ENCODE measurements at places on chromosomes 4 and X.

DNA sequence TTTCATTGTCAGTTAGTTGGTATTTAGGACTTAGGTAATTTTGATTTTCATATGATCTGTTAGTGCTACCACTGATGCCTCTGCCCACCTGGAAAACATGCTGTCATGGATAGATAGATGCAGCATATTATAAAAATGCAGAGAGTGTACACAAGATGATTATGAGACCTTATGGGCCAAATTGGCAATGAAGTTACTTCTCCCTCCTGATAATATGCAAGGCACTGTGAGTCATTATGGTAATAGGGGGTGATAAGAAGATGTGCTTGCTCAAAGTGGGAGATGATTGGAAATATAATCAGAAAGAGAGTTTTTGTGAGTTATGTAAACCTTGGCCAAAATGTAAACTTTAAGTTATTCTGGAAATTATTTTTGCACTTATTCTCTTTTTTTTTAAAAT, 56.6 kb upstream of the RHOH start:
- DNase-seq = no peak

DNA sequence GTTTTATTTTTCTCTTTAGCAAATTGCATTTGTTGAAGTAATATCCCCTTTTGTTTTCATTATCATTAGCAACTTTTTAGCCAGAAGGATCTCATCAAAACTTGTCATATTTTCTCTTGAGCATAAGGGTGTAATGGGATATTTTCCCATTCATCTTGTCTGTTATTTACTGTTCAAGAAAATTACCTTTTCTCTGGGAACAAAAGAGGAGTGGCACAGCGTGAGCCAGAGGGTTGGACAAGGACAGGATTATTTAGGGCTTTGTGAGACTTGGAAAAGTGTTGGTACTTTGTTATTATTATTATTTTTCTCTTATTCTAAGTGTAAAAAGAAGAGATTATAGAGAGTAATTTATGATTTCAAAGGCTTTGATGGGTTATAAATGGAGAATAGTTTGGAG, 135.9 kb downstream of the PRKX start:
- DNase-seq = no peak

DNA sequence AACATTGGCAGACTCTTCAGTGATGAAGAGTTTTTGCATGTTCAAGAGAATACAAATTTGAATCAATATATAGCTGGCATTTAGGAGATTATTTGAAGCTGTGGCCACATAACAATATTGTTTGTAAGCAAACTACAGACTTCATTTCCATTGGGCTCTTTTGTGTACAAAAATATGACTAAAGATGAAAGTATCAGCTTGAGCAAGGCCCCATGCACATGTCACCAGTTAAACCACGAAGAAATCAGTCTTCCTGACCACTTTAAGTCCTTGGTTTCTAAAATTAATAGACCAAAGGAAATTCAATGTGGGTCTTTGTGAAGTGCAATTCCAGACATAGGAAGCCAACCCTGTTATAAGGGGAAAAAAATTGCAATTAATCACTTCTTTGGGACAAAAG, 1664.6 kb upstream of the ADGRL3 start:
- no peak for DNase-seq

- no peak for DNase-seq
Observed at GRCh38 chr4:2696423-2696822, 59.7 kb downstream of the TNIP2 start.

DNA sequence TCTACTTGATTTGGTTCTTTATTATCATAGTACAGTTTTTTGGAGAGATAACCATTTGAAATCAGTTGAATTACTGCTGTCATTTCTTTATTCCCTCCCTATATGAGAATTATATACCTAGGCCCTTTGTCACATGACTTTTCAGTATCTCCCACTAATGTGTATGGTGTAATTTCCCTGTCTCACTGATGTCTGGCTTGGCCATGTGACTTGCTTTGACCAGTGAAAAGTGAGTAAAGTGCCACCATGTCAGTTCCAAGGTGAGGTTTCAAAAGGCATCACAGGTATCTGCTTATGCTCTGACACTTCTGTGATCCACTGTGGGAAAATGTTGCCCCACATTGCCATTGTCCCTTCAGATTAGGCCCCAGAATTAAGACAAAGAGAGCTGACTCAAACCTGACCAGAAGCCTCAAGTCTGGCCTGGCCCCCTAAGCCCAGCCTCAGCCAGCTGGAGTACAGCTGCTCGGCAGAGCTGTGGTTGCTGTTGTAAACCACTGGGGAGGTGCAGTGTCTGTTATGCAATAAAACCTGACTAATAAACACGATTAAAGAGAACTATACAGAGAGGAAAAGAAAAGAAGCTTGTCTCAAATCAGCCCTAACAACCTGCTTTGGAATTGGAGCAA, 27.5 kb downstream of the SETD7 start:
- no peak for DNase-seq

- DNase-seq = no peak
Observed at GRCh38 chr4:32206756-32207155, 1486.6 kb downstream of the PCDH7 start.

Data from stimulated activated CD4-positive, alpha-beta T cell treated with anti-CD3 and anti-CD28 coated beads, Interleukin-2, amount 100 ng/mL, for 48 hours (primary cell).